ENCODE measurements at places on chromosomes 3 and 15. TPM values are rescaled to one million over a fixed set of nuclear protein-coding genes. Genes with fewer than 3 reads are reported as not detected.

Gene ARHGEF26
- total RNA-seq = 0.54 TPM

Gene INKA1
- total RNA-seq = 18.9 TPM

Gene SLC22A14
- 0.09 TPM for total RNA-seq

Gene STRIT1
- total RNA-seq = not detected

Gene TGM4
- 0.09 TPM for total RNA-seq

Gene AGBL1
- not detected for total RNA-seq

Gene NOX5
- under 0.01 TPM for total RNA-seq

Gene ACTC1
- total RNA-seq = not detected

Gene C3orf85
- not detected for total RNA-seq

Gene MRAS
- total RNA-seq = 7.0 TPM

Gene RETNLB
- not detected for total RNA-seq

Gene TMF1
- 32.5 TPM for total RNA-seq

Gene RNU6-1
- not detected for total RNA-seq
